ENCODE measurements at places on chromosomes 7 and 10.

DNA sequence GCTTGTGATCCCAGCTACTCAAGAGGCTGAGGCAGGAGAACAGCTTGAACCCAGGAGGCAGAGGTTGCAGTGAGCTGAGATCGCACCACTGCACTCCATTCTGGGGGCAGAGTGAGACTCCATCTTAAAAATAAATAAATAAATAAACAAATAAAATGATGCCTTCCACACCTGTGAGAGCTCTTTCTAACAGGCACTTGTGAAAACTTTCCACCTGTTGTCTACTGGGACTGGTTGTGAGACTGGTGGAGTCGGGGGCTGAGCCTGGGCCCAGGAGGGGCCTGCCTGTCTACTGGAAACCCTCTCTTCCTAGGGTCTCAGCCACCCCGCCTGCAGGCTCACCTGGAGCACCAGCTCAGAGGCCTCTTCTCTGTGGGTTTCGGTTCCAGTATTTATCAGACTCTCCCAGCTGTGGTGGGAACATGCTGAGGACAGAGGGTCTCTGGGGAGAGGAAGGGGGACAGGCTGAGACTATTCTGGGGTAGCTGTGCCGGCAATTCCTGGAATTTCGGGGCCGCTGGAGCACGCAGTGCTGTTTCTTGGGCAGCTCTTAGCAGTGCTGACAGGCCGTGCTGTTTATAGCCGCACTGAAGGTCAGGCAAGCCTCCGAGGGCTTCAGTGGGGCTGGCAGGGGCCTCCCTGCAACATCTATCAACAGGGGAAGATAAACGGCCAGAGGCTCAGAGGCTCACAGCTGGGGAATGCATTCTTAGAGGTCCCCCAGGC, 3.8 kb downstream of the LDB3 start:
- no peak for DNase-seq

GRCh38 chr7:149409895-149410294, 51.0 kb downstream of the ZNF777 start:
- DNase-seq, result no peak

- no peak for DNase-seq
Observed at GRCh38 chr7:82109288-82109687, 334.3 kb downstream of the CACNA2D1 start.

GRCh38 chr7:151125470-151125845, 39.2 kb downstream of the AGAP3 start:
- DNase-seq, result no peak

DNA sequence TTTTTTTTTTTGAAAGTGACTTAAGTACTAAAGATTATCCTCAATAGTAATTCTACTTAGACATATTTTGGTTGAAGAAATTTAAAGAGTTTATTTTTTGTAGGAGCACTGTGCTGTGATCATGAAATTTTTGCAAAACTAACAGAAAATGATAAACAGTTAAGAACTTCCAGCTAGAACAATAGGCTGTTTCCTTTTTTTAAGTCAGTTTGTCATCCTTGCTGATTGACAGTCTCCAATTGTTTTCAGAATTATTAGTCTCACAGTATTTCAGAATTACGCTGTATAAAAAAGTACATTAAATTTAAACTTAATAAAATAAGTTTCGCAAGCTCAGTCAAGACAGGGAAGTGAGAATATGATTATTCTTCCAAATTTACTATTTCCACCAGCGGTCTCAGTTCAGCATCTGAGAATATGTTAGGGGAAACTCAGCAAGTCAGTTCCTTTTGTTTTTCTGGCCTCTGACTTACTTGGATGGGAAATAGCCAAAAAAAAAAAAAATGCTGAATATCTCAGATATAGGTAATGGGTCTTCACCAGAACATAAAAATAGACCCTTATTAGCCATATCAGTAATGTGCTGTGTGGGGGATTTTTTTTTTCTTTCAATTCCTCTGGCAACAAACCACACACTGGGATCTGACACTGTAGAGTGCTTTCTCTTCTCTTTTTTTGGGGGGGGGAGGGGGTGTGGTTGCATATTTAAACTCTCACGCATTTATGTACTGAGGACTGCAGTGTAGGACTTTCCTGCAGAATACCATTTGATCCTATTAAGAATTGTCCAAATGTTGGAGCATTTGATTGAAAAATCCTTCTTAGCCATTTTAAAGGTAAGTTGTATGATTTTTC, at the start of gene CD36:
Gene CD36, plus strand, starts transcription at position 732 of the 855 bp plus-strand sequence. CDS start 8,099 bp downstream, outside the sequence.
- DNase-seq, result no peak

DNA sequence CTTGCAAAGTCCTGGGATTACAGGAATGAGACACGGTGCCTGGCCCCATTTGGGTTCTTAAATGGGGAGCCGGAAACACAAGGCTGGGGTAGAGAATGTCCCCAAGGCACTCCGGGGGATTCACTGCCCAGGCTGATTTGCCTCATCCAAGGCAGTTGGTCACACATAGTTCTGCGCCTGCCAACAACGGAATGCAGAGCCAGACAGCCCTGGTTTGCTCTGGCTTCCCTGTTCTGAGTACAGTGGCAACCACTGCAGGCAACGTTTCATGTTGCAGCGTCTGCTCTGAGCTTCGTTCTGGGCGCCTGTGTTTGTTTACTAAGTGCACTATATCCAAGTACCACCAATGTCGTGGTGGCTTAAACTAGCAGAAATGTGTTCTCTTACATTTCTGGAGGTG, 61.7 kb upstream of the C1QL3 start:
- DNase-seq, result no peak

- no peak for DNase-seq
Observed at GRCh38 chr10:33309406-33309805, 25.1 kb downstream of the NRP1 start.

DNA sequence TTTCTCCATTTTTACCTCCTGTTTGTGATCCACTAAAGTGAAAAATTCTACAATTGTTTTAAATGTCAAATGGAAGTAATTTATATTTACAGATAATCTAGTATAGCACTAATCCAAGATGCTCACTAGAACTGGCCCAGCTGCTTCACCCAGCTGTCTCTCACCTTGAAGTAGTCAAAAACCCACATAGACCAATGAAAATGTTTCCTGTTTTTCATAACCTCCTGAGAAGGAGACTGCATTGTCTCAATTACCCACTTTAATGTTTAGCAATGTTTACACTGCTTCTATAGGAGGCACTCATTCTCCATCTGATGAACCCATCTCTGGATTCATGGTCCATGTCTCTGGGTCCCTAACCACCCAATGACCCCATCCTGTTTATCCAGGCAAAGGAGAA, 56.1 kb upstream of the ADO start:
- no peak for DNase-seq

DNA sequence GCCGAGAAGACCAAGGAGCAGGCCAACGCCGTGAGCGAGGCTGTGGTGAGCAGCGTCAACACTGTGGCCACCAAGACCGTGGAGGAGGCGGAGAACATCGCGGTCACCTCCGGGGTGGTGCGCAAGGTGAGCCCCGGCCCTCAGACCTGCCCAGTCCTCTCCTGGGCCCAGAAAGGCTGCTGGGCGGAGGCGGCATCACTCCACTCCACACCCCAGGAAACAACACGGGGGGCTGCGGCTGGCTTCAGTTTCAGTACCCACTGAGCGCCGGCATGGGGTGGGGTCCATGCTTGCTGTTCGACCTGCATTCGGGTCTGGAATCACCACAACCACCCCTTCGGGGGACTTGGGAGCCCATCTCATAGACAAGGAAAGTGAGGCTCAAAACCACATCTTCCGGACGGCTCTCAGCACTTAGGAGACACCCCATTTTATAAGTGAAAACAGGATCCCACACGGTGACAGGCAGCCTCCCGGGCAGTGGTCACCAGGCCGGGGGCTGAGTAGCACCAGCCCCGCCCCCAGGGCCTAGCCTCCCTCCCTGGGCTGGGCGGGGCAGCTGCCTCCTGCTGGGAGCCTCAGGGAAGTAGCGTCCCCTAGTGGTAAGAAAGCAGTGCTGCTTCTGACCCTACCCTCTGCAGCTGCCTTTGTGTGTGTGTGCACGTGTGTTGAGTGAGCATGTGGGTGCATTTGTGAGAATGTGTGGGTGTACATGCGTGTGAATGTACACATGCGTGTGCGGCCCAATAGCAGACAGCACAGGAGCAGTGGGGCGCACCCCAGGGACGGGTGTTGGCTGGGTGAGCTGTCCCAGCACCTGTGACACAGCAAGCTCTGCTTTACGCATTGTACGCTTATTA, 1.8 kb downstream of the SNCG start:
- DNase-seq, result no peak

- DNase-seq, result no peak
Observed at GRCh38 chr7:78734626-78735025, 718.8 kb downstream of the MAGI2 start.

GRCh38 chr10:29469481-29470354, 165.1 kb downstream of the SVIL start:
- no peak for DNase-seq

- DNase-seq, result no peak
Observed at GRCh38 chr7:149595541-149595940, 97.9 kb upstream of the ZNF746 start.

DNA sequence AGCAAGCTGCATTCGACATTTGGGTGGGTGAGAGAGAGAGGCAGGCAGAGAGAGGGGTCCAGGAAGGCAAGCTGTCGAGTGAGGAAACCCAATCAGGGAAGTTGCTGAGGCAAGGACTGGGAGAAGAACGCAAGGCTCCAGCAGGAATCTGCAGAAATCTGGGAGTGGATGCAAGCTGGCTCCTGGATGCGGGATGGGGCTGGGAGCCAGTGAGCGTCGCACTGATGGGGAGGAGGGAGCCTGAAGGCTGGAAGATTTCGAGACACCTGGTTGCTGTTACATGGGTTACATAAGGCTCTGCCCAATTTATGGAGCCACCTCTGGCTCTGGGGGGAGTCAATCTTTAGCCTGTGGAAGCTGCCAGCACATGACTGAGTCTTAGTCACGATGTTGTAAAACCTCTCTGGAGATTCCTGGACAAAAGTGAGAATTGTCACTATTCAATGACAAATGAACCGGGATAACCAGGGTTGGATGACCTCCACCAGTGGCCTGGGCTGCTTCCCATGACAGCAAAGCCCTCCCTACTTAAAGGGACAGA, 51.1 kb upstream of the ADRB1 start:
- DNase-seq, result no peak

DNA sequence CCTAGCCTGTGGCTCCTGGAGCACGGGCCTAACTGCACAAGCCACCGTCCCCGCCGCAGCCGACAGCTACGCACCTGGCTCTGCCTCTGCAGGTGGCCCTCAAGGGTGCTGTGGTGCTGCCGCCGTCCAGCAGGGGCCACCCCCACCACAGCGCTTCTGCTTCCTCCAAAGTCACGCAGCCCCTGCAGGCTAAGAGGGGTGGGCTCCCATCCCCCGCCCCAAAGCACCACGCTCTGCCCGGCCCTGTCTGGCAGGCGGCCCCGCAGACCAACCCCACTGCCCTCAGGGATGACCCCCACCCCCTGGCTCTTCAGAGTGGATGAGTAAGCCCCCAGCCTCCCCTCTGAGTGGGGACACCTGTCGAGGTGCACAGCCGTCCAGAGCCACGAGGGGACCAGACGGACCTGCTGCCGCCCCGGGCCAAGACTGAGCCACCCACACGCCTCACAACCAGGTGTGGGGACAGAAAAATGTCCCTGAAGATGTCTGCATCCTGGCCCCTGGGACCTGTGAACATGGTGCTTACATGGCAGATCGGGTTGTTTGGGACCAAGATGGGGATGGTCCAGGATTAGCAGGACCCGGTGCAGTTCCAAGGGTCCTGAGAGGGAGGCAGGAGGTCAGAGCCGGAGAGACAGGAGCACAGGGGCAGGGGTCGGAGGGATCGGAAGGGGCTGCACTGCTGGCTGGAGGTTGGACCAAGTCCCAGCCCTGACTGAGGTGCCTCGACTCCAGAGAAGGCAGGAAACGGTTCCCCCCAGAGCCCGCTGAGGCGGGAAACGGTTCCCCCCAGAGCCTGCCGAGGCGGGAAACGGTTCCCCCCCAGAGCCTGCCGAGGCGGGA, 9.0 kb upstream of the ADAP1 start:
- DNase-seq, result no peak

DNA sequence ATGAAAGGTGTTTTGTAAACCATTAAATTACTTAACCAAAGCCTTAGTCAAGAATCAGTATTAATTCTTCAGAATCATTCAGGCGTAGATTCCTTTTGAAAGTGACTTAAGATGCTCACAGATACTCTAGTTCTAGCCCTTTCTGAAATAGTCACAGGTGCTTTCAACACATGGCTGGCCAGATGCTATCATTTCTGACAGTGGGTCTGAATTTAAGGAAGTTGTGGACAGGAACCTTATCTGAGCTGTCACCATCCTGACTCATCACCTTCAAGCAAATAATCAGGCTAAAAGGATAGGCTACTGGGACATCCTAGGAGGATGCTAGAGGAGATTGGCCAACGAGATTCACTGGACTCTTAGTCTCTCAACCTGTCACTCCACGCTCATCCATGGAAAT, 501.5 kb downstream of the LRMDA start:
- no peak for DNase-seq

DNA sequence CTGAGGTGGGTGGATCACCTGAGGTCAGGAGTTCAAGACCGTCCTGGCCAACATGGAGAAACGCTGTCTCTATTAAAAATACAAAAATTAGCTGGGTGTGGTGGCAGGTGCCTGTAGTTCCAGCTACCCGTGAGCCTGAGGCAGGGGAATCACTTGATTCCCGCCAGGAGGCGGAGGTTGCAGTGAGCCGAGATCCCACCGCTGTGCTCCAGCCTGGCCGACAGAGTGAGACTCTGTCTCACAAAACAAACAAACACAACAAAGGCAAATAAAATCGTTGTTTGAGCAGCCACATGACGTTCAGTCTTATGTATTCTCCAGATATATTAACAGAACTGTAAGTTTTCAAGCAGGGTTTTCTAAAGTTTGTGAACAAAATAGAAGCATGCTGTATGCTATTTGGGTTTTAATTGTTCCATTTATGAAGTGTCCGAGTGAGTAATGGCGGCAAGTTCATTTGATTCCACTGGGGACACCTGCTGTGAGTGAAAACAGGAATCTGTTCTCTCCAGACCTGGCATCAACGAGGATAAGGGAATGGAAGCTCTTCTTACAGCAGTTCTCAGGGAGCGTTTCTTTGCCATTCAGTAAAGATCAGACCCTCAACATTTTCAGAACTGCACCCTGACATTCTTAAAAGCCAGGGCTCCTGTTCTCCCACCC, 122.5 kb upstream of the PITRM1 start:
- DNase-seq, result no peak

- no peak for DNase-seq
Observed at GRCh38 chr7:80499350-80499953, 12.4 kb downstream of the GNAT3 start.

GRCh38 chr7:30841025-30841735, 70.0 kb downstream of the MINDY4 start:
- DNase-seq, result no peak

- no peak for DNase-seq
Observed at GRCh38 chr7:43779045-43779812, 20.7 kb downstream of the BLVRA start.

GRCh38 chr7:112699725-112700513, 90.3 kb downstream of the TMEM168 start:
- no peak for DNase-seq

GRCh38 chr10:27695706-27696105, 49.9 kb downstream of the MKX start:
- no peak for DNase-seq

DNA sequence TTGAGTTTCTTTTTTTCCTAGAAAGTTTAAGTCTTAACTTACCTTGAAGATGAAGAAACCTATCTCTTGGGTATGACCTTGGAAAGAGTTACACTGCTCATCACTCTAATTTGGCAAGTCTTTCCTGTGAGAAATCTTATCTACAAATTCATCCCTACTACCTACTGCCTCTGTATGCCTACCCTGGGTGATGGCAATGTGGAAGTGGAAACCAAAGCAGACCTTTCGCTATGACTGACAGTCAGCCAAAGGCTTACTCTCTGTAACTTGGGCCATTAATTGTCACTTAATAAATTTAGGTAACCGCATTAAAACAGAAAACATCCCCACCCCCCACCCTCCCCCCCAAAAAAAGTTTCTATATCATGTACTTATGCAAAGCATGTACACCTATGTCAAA, 103.9 kb downstream of the CNOT4 start:
- DNase-seq, result no peak

Measured in stimulated activated CD4-positive, alpha-beta T cell treated with anti-CD3 and anti-CD28 coated beads, Interleukin-1b, Interleukin-23, amount 100 ng/mL, for 24 hours (primary cell).